Astrocyte (in vitro differentiated cells and primary cell): ENCODE measurements at places on chromosomes 5 and 9.
A peak's percentile ranks its signal among the peaks of the same experiment; 100 is the strongest.

GRCh38 chr9:92947268-92948037 is at the start of gene FGD3:
FGD3 (plus strand) TSS chr9:92947523; CDS start chr9:92976257, 28,734 bp downstream.
- DNase-seq = peak; percentile 5

DNA sequence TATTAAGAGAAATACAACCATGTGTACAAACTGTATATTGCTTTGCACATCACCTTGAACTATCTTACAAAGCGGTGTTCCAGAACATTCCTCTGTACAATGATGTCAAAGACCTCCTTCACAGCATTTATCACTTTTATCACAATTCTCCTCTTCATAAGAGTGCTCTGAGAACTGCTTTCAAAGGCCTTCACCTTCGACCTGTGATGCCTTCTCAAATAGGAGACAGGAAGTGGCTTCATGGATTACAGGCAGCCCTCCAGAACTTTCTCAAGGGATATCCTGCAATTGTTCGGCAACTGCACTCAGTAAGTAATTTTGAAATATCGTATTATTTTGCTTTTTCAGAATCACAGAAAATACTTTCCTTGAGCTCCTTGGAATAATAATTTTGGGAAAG is 68.0 kb upstream of the IL7R start:
- no peak for DNase-seq

DNA sequence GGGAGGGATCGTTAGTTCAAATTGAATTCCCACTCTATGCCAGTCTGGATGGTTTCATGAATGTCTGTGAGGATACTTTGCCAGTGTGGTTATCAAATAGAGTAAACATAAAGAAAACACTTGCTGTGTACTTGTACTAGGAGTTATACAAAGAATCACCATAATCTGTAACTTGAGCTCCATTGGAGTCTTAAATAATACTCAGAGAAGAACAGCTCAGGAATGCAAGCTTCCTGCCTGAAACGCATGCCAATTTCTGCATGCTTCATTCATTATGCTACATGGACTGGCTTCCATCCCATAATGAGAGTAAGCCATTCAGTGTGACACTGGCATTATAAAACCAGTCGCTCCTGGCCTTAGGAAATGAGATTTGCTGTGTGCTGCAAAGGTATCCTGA is 351.4 kb downstream of the SEMA5A start:
- DNase-seq = peak; percentile 75

GRCh38 chr5:57298985-57299491 is 125.2 kb downstream of the GPBP1 start:
- peak; percentile 71 for DNase-seq

- no peak for DNase-seq
Observed at GRCh38 chr5:134116286-134116685, 1.8 kb downstream of the TCF7 start.

- DNase-seq = peak; percentile 89
Observed at GRCh38 chr5:79850316-79850822, 140.7 kb downstream of the MTX3 start.

DNA sequence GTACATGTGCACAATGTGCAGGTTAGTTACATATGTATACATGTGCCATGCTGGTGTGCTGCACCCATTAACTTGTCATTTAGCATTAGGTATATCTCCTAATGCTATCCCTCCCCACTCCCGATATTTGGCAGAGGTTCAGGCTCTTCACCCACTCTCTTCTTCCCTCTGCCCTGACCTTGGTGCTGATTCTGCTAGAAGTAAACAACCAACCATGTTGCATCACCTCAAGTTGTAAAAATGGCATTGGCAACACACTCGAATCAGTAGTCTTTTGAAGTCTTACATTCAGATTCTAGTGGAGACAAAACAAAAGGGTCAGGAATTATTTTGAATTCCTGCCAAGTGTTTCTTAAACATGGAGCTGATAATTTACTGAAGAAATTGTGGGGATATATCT is 40.0 kb downstream of the PRR16 start:
- DNase-seq = no peak

- no peak for DNase-seq
Observed at GRCh38 chr9:112086627-112087026, 88.5 kb downstream of the SUSD1 start.

- DNase-seq = no peak
Observed at GRCh38 chr9:69190086-69190862, 16.2 kb downstream of the TJP2 start.

DNA sequence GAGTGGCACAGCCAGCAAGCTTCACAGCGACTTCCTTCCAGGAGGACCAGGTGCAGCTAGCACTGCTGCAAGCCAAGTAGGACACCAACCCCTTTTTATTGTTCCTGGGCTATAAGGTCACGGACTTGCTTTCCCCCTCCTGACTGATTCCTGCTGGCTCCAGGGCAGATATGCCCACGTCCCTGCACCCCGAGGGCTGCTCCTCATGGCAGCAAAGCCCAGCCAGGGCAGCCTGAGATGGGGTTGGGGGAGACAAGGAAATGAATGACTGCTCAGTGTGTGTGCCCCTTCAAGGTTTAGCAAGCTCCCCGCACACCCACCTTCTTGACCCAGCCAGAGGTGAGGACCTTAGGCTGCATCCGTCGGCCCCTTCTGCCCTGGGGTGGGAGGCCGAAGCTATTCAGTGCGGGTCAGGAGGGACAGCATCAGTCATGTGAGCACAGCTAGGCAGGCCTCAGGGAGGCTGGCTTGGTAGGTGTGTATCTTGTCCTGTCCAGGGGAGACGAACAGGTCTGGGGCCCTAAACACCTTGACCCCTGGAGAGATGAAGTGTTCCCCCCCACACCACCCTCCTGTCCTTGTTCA is 136.2 kb upstream of the PHYKPL start:
- DNase-seq = no peak

DNA sequence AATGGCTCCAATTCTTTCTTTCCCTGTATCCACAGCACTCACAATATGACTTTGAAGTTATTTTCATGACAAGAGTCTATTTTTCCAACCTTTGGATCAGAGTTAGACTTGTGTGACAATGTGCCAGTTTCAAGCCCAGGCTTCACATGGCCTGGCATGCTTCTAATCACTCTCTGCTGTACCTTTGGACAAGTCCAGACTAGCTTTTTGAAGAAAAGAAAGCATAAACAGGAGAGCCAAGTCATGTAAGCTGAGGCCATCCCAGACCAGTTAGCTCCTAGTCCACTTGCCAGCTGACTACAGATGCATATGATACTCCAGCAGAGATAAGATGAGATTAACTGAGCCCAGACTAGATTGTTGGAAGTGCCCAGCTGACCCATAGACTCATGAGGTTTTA is 513.6 kb upstream of the C9orf72 start:
- DNase-seq = no peak

DNA sequence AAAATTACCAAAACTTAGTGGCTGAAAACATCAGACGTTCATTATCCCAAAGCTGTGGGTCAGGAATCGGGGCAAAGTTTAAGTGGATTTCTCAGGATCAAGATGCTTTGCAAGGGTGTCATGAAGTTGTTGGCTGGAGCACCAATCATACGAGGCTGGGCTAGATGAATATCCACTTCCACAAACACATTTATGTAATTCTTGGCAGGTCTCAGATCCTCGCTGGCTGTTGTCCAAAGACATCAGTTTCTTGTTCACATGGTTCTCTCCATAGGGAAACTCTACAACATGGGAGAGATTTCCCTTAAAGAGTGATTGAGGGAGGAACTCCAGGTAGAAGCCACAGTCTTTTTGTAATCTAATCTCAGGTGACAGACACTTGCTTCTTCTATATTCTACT is 20.2 kb upstream of the CCDC192 start:
- DNase-seq = no peak

DNA sequence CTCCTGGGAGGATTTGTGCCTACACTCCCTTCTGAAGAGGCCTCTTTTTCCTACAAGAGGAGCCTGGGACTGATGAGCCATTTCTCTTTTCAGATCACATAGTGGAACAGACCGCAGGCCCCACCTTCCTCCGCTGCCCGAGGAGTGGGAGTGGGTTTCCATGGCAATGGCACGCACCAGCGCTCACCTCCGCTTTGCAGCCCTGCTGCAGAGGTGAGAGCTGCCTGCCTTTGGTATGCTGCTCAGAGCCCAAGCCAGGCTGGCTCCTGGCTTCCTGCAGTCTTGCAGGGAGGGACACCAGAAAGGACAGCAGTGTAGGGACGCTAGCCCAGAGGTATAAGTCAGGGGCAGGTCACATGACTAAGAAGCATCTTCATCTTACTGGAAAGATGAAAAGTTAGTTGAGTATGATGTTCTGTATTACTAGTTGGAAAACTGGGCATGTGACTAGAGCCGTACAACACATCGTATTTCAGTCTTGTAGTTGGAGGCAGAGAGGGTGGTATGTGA is 12.4 kb downstream of the PTTG1 start:
- DNase-seq = peak; percentile 45
